ENCODE measurements at places on chromosomes 6 and 20.

DNA sequence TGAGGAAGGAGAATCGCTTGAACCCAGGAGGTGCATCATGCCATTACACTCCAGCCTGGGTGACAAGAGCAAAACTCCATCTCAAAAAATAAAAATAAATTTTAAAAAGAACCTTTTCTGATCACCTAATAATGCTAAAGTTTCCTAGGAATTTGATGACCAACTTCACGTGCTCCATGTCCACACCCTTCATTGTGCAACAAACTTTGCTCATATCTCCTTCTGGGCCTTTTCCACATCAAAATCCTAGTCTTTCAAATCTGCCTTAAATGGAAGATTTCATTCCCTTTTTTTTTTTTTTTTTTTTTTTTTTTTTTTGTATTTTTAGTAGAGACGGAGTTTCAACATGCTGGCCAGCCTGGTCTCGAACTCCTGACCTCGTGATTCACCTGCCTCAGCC, 112.5 kb upstream of the LOC128125822 start:
- DNase-seq, result no peak

GRCh38 chr20:39993742-39994141, 695.3 kb downstream of the MAFB start:
- no peak for DNase-seq

- DNase-seq, result no peak
These were observed 564.4 kb downstream of the HAO1 start for GRCh38 chr20:7375905-7376304.

GRCh38 chr6:11798538-11798937, 19.9 kb upstream of the ADTRP start:
- no peak for DNase-seq

DNA sequence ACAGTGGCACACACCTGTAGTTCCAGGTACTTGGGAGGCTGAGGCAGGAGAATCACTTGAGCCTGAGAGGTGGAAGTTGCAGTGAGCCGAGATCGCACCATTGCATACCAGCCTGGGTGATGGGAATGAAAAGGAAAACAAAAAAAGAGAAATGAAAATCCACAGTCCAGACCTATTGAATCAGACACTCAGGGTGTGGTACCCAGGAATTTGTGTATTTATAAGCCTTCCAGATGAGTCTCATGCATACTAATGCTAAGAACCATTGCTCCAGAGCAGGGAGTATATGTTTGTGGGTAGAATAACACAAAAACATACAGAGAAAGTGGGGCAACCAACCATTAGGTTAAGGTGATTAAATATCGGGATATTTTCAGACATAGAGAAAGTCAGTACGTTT, 36.1 kb upstream of the PLCB4 start:
- DNase-seq, result no peak

GRCh38 chr6:52728394-52728793, 34.9 kb downstream of the GSTA2 start:
- DNase-seq, result peak; percentile 5

GRCh38 chr20:58711266-58712051, 18.9 kb downstream of the NPEPL1 start:
- peak; percentile 53 for DNase-seq

DNA sequence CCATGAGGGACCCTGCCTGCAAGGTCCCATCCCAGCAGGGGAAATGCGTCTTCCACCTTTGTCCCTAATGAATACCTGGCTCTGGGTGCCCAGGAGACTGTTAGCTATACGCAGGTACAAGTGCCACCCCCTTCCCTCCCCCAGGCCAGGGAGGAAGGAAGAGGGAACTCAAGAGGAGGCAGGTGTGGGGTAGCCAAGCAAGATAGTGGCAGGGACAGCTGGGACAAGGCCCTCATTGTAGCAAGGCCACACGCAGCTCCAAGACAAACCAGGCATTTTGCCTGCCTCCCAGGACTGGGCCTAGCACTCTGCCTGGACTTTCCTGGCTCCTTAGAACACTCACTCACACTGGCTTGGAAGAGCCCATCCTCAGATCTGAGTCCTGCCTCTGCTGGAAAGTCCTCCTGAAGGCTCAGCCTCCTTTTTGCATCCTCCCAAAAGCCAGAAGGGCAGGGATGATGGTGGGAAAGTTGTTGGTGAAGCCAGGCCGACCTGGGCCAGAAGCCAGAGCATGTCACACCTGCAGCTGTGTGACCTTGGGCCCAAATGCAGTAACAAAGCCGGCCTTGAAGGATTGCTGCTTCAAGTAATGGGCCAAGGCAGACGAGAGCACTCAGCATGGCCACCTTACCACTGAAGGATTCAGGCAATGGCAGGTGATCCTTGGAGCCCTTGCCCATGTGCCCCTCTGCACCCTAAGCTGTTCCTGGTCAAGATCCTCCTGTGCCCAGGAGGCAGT, 27.7 kb downstream of the SNPH start:
- DNase-seq, result no peak

DNA sequence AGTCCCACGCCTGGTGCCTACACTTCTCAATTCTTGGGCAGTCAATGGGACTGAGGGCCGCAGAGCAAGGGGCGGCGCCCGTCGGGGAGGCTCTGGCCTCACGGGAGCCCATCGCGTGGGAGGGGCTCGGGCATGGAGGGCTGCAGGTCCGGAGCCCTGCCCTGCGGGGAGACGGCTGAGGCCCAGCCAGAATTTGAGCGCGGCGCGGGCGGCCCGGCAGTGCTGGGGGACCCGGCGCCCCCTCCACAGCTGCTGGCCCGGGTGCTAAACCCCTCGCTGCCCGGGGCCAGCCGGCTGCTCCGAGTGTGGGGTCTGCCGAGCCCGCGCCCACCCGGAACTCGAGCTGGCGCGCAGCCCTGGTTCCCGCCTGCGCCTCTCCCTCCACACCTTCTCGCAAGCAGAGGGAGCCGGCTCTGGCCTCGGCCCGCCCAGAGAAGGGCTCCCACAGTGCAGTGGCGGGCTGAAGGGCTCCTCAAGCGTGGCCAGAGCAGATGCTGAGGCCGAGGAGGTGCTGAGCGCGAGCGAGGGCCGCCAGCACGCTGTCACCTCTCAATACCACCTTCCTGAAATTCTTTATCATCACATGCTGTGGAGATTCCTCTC, 58.5 kb downstream of the BAK1 start:
- no peak for DNase-seq

DNA sequence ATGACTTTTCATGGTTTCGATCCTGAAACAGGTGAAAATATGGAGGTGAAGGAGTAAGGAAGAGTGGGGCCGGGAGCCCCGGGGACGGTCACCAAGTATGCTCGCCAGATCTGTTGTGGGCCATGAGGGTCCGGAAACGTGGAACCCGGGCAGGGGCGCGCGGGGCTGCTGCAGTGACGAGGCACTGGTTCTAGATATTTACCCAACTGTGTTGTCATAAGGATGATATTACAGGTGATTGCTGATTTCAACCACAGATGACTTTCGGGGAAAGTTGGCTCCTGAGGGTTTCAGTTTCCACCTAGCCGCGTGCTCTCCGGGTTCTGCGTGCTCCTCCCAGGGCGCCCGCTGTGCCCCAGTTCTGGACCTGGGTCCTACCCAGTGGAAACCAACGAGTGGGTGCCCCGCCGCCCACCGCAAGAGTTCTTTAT, 12.2 kb downstream of the RAET1G start:
- DNase-seq, result peak; percentile 18

DNA sequence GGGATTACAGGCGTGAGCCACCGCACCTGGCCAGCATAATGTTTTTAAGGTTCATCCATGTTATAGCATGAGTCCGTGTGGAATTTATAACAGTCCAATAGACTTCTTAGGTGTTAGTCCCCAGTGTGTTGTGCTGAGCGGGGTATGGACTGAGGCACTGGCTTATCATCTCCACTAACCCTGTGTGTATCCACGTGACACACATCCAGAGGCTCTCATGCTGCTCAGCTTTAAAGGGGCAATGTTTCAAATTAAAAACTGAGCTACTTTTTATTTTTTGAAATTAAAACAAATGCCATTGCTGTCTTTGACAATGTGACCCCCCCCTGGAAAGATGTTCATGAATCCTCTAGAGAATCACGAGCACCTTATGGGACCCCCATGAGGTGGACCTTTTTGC, 54.3 kb upstream of the TRERF1 start:
- no peak for DNase-seq

DNA sequence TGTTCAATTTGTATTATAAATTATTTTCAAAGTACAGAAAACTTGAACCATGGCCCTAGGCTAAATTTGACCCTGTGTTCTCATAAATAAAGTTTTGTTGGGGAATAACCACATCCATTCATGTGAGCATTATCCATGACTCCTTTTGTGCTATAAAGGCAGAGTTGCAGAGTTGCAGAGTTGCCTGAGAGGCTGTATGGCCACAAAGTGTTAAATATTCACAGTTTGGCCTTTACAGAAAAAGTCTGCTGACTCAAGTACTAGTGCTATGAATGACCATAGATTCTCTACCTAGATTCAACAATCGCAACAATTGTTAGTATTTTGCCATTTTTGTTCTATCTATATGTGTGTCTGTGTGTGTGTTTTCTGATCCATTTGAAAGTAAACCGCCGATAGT, 46.2 kb upstream of the BEND3 start:
- DNase-seq, result no peak

- no peak for DNase-seq
These were observed 841.6 kb upstream of the GJE1 start for GRCh38 chr6:141290941-141291721.

DNA sequence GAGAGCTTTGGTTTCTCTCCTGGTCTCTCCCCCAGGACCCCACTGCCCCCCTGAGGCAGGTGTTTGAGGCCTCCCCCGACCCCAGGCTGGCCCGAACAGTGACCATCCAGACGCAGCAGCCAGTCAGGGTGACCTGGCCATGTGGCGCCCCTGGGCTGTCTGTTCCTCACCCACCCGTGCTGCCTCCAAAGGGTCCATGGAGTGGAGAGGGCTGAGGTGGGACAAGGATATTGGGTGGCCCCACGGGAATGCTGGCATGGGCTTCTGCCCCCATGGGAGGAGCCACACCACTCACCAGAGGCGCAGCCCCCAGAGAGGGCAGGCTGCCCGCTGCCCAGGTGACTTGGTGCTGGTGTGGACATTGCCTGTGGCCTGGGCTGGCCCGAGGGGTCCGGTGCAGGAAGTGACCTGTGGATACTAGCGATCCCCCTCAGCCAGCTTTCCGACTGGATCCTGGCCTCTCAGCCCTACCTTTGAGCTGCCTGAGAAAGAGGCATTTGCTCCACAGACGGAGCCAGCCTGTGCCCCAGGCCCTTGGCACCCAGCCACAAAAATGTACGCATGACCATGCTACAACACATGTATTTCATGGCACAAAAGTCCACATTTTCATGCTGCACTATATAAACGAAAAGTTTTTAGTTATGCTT, 50.8 kb downstream of the BCAS4 start:
- no peak for DNase-seq

GRCh38 chr20:35009665-35010328, 54.1 kb downstream of the MYH7B start:
- DNase-seq, result peak; percentile 27

GRCh38 chr6:38088829-38089228, 269.3 kb downstream of the ZFAND3 start:
- DNase-seq, result no peak

GRCh38 chr20:19008497-19008896, 194.9 kb downstream of the SCP2D1 start:
- DNase-seq, result no peak

DNA sequence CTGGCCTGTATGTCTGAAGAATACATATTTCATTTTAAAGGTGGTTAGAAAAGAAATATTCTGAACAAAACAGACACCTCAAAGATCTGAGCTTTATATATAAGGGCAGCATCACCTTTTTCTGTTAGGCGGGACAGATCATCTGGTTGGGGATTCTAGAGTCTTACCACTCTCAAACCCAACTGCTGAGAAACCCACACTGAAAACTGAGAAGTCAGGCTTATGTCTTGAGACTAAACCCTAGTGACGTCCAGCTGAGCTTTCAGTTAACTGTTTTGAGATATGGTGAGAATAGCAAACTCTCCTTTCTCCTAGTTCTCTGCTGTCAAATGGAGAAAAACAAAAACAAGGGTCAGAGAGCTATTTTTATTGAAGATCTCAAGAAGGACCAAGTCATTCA, 63.7 kb upstream of the CCN6 start:
- DNase-seq, result no peak

- no peak for DNase-seq
These were observed 23.3 kb downstream of the EDN1 start for GRCh38 chr6:12313306-12313991.

DNA sequence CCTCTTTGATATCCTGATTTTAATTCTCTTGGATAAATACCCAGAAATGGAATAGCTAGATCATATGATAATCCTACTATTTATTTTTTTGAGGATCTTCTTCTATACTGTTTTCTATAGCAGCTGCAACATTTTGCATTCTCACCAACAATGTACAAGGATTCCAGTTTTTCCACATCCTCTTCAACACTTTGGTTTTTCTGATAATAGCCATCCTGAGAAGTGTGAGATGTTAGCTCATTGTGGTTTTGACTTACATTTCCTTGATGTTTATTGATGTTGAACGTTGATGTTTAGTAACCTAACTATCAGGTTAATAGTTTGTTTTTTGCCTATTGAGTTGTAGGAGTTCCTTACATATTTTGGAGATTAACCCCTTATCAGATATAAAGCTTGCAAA, 217.3 kb downstream of the LRFN2 start:
- no peak for DNase-seq

DNA sequence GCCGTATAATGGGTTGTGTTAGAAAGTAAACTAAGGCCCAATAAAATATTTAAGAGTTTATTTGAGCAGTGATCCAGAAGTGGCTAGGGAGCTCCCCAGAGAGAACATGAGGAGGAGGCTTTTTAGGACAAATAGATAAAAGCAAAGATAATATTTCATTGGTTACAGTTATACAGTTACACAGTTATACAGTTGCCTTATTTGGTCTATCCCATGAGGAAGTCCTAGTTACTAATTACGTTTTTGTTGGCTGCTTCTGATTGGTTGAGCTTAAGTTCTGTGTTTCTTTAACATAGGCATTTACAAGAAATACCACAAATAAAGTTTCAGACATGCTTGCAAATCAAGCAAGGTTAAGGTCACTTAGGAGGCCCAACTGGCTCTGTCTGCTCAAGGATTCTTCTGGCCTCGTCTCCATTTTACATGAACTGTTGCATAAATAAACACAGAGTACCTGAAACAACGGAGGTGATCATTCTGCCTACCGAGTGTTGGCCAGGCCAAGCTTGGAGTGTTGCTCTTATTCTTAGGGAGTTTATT, 7.0 kb downstream of the UBD start:
- no peak for DNase-seq

GRCh38 chr6:136717716-136717990, 74.6 kb downstream of the MAP3K5 start:
- no peak for DNase-seq

- DNase-seq, result no peak
These were observed 147.9 kb downstream of the HAO1 start for GRCh38 chr20:7792150-7792869.

Data from islet precursor cell (in vitro differentiated cells).